Left lung (tissue), 14 donors: ENCODE measurements at places on chromosomes 2 and 18. TPM values are rescaled to one million over a fixed set of nuclear protein-coding genes. Genes with fewer than 3 reads are reported as not detected.

The HAT1 gene
- 41.0 TPM for total RNA-seq

The ICA1L gene
- 2.7 TPM for total RNA-seq

The C2orf80 gene
- not detected for total RNA-seq

The TWIST2 gene
- 8.9 TPM for total RNA-seq
